A172 (cell line): ENCODE measurements at places on chromosomes 16 and 17.

- DNase-seq: no peak
Observed at GRCh38 chr16:55444754-55445485, 34.1 kb upstream of the MMP2 start.

- peak; percentile 50 for DNase-seq
Observed at GRCh38 chr17:75457047-75457654, 716 bp downstream of the TMEM94 start.

DNA sequence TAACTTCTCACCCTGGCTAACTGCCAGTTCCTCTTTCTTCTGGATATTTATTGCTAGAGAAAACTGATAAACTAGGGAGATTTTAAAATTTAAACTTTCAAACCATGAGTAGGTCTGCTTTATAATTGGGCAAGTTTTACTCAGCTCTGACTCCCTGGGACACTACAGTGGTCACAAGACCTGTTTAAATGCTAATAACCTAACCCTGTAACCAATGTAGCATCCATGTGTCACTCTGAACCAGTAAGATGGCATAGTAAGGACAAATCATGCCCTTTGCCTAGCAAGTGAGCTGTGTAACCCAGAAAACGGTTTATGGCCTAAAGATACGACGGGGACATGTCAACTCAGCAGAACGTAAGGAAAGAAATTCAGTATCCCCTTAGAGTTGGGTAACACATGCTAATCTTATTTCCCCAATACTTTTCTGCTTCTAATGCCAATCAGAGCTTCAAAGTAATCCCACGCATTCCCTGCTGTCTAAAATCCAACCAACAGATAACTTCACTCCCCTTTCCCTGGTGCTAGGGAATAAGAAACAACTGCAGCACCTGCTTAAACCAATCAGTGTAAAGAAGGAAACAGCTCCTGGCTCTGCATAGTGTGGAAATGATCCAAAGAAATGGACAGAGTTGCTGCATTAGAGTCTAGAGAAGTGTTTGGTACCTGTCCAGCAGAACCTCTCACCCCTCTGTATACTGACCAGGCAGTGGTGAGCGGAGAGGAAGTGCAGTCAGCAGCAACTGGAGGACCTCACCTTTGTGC, 85.7 kb downstream of the NCOR1 start:
- no peak for DNase-seq

DNA sequence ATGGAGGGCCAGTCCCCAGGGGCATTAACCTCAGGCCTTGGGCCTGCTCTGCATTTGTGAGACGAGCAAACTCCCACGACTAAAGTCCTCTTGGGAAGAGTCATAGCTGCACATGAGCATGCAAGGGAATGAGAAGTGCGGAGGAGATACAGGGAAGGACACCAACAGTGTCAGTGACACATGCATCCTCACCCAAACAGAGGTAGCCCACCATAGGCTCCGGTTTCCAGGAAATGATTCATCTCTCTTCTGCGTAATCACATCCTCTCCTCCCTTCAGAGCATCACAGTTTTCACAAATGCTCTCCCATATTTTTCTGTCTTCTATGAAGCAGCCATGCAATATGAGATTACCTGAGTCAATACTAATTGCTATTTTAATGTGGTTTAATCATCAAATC, 725.7 kb upstream of the GOT2 start:
- DNase-seq: peak; percentile 62

DNA sequence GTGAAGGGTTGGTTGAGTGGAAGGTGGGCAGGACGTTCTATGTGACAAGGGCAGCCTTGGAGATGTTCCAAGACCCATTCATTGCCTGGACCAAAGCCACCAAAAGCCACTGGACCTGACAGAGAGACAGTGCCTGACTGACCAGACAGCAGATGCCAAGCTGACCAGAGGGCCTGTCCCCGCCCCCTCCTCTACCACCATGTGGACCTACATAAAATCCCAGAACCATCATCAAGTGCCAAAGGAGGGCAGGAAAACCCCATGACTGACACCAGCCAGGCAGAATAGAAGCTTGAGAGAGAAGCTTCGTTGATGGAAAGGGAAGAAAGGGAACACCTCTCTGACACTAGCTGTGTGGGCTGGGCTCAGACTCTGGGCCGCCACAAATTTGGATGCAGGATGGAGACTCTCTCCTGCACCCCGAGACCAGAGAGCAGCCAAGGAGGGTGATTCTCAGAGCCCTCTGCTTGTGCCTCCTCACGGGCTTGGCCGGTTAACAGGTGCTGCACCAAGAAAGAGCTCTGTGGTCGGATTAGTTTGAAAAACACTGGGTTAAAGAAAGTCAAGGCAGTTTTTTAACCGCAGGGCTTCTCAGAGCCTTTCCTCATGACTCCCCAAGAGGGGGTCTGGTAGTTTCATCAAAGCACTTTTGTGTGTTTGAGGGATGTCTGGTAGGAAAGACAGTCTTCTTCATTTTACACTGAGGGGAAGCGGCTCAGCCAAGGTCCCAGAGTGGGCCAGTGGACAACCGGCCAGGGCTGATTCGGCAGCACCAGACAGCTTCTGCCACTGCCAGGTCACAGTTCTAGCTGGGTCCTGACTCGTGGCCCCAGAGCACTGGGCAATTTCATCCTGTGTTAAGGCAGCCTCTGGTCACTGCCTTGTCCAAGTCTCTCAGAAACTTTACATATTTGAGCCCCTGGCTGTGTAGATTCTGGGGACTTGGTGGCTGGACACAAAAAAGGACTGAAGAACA, 1.7 kb downstream of the TNFRSF13B start:
- DNase-seq: no peak

DNA sequence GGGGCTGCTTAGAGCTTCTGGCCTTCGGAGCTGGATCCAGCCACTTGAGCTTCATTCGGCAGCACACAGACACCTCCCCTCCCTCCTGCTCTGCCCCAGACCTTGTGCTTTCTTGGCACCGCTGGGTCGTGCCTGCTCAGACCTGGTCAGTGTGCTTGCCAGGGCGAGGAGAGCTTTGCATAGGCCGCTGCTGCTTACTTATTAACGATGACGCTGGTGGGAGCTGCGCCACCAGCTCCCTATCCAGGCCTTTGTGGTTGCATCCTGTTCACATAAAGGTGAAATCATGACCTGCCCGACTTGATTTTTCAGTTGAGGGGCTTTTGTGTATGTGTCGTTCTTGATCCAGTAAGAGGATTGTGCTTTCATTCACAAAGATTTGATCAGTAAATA, 101.1 kb downstream of the MSI2 start:
- no peak for DNase-seq

GRCh38 chr17:633641-634101, 81.0 kb downstream of the VPS53 start:
- peak; percentile 65 for DNase-seq

DNA sequence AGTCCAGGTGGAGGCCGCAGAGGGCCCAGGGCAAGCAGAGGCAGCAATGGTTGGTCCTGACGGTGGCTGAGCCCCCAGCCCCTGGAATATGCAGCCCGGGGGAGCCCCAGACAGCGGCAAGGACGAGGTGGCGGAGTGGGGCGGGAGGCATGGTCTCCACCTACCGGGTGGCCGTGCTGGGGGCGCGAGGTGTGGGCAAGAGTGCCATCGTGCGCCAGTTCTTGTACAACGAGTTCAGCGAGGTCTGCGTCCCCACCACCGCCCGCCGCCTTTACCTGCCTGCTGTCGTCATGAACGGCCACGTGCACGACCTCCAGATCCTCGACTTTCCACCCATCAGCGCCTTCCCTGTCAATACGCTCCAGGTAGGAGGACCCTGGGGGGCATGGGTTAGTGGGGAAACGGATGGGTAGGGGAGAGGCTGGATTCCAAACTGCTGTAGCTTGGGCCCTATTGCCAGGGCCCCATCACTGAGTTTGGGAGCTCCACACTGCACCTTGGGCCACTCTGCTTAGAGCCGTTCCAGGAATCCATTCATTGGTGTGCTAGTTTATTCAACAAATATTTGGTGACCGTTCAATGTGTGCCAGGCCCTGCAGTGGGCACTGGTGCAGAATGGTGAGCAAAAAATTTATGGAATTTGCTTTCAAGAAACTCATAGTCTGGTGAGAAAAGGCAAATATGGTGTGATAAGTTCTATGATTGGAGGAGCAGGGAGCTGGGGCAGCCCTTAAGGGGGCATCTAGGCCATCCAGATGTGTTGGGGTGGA, 3.8 kb downstream of the RASL10B start:
- DNase-seq: no peak

DNA sequence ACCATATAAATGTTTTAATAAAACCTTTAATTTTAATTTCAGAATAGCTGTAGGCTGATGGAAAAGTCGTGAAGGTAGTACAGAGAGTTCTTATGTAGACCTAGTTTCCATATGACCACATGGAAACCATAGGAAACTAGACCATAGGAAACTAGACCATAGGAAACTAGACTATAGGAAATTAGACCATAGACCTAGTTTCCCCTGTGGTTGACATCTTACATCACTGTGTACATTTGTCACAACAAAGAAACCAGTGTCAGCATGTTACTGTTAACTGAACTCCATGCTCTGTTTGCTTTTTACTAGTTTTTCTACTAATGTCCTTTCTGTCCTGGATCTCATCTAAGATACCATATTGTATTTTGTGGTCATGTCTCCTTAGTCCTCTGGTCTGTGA, 14.6 kb downstream of the NUDT7 start:
- no peak for DNase-seq

- peak; percentile 86 for DNase-seq
Observed at GRCh38 chr17:68456339-68457167, 743 bp downstream of the WIPI1 start.

DNA sequence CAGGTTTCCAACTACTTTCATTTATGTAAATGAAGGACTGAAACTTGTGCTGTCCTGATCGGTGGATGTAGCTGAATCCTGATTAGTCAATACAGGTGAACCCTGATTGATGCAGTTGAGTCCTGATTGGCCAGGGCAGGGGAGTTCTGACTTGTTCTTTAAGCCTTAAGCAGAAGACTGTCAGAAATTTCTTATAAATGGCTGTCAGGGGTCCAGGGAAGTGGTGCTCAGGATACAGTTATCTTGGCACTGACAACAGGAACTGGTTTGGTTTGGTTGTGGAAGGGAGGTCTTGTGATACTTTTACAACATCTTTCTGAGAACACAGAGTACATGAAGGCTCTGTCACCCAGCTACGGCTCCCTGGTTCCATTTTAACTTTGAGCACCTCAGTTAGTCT, 132.1 kb downstream of the KCNJ12 start:
- DNase-seq: no peak

GRCh38 chr16:4688674-4689045, 4.7 kb upstream of the NUDT16L1 start:
- no peak for DNase-seq

- DNase-seq: no peak
Observed at GRCh38 chr17:73200476-73200875, 7.6 kb downstream of the COG1 start.

- DNase-seq: no peak
Observed at GRCh38 chr17:32104158-32104557, 38.1 kb upstream of the RHOT1 start.

GRCh38 chr16:81560979-81561657, 116.5 kb downstream of the CMIP start:
- DNase-seq: no peak

- DNase-seq: no peak
Observed at GRCh38 chr17:39652587-39653315, 12.4 kb upstream of the TCAP start.

GRCh38 chr16:70302745-70303144, 3.8 kb downstream of the DDX19B start:
- no peak for DNase-seq

DNA sequence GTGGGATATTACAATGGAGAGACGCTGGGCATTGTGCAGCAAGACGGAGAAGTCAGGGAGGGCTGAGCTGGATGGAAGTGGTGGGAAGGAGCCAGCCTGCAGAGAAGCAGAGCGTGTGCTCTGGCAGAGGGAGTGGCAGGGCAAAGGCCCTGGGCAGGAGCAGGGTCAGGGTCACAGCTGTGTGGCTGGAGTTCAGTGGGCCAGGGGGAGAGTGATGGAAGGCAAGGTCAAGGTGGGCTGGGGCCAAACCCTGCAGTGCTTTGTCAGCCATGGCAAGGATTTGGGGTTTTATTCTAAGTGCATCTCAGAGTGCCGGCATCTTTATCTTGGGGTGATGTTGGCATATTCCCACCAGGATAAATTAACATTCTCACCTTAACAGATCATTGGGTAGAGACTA, 31.9 kb upstream of the C16orf78 start:
- no peak for DNase-seq

- no peak for DNase-seq
Observed at GRCh38 chr16:64969221-64969620, 152.6 kb downstream of the CDH11 start.

GRCh38 chr16:48105456-48105855, 50.3 kb downstream of the ABCC12 start:
- no peak for DNase-seq

- no peak for DNase-seq
Observed at GRCh38 chr17:33277436-33278100, 15.5 kb downstream of the ASIC2 start.

GRCh38 chr17:71163121-71163812, 957.6 kb upstream of the SOX9 start:
- DNase-seq: peak; percentile 48

DNA sequence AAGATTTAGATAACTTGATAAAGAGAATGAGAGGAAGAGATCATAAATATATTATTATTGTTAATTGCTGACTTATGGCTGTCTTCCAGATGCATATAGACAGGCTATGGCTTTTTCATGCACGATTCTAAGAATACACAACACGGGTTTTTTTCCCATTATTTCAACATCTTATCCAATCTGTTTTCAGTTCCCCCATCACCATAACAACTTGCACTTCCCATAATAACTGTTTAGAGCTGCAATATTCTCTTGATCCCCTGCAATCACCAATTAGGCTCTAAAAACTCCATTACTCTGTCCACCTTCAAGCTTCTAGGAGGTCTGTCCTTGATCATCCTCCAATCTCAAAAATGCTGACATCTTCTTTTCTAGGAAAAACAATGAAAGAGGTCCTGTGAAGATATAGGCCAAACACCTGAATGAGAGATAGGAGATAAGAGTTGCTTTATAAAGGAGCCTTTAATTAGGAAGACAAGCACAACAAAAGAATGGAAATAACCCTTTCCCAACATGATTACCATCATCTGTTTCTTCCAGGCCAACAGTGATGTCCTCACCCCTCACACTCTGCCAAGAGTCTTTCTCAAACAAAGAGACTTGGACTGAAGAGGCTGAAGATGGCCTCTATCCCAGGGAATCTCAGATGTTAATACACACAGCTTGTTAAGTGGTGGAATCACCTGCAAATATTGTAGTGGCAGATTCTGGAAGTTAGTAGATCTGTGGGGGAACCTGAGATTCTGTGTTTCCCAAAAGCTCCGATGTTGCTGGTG, 32.2 kb upstream of the CCL2 start:
- DNase-seq: no peak
